Activated naive CD8-positive, alpha-beta T cell treated with anti-CD3 and anti-CD28 coated beads, Interleukin-2, amount 50 U/mL, for 16 hours (primary cell): ENCODE measurements at places on chromosomes 3 and 15.

DNA sequence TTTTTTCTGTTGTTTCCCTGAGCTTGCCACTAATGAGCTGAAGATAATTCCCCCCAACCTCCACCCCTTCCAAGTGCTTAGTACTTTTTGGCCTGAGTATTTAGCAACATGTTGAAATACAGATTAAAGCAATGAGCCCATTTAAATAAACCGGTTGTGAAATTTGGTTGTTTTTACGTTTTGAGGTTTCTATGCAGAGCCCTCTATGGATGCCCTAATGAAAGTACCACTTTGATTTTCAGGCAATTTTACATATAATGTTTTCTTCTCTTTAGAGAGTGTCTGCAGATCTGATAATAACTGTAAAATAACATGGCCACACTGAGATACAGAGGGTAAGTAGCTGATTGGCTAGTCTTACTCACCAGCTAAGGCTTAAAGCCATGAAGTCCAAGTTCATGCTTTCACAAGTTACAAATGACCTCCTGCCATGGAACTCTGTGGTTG, 139.4 kb upstream of the SLC7A14 start:
- DNase-seq = no peak

GRCh38 chr3:182149594-182149993, 437.9 kb downstream of the SOX2 start:
- DNase-seq = no peak

DNA sequence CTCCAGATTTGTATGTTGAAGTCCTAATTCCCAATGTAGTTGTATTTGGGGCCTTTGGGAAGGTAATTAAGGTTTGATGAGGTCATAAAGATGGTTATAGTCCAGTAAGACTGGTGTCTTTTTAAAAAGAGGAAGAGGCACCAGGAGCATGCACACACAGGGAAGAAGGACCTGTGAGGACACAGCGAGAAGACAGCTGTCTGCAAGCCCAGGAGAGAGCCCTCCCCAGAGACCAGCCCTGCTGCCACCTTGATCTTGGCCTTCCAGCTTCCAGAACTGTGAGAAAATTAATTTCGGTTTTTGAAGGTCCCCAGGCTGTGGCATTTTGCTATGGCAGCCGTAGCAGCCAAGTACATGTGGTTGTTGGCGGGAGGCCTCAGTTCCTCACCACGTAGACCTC, 32.8 kb upstream of the TSEN2 start:
- no peak for DNase-seq

- no peak for DNase-seq
Measured at GRCh38 chr3:20322085-20322484, 136.1 kb upstream of the SGO1 start.

DNA sequence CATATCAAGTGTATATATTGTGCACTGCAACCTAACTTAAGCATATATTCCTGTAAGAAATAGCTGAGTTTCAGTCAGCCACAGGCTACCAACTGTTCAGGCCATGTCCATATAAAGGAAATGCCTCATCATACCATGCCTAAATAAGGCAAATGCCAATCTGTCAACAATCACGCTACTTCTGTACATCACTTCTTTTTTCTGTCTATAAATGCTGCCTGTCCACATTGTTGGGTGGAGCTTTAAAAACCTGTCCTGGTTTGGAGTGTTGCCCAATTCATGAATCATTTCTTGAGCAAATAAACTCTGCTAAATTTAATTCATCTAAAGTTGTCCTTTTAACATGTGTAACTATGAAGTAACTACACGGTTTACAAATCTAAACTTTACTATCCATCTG, 1091.9 kb downstream of the NSUN3 start:
- no peak for DNase-seq

DNA sequence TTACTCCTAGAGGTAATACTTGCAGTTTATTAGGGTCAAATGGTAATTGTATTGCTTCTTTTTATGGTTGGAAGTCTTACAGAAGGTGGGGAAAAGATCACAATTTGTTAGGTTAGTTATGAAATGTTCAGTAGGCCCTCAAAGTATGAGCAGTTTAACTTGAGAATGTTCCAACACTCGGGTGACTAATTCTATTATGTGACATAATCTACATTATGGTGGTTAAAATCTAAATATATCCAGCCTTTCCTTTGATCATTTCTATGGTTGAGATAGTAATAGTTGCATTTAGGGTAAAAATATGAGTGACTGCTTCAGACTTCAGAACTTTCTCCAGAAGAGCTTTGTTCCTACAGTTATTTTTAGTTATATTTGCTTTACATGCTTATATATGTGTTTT, 19.6 kb upstream of the FBXO22 start:
- DNase-seq = no peak

DNA sequence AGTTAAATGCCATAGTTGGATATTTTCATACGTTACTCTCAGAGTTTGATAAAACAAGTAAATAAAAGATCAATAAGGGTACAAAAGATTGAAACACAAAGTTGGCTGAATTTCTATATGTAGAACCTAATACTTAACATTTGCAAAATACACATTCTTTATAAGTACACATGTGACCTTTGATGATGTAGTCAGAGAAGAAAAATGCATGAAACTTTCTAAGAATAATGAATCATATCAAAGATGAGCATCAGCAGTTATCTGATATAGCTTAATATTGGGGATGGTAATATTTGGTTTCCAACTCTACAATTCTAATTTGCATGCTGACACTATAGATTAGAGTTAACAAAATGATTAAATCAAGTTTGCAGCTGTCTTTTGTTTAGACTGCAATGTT, 188.0 kb upstream of the TGFBR2 start:
- no peak for DNase-seq

DNA sequence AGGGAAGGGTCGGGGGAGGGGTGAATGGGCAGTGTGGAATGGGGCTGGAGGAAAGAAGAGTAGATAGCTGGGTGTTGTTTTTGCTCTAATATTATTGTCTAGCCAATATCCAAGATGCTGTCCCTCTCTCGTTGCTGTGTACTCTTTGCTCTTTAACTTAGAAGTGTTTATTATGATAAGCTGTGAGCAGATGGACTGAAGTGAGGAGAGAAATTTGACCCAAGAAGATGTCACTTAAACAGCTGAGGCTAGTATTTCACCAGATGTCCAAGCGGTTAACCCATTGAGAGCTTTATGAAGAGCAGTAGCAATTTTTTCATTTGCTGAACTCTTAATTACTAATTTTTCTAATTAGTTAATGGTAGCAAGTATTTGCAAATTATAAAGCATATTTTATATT, 212.2 kb upstream of the TP63 start:
- no peak for DNase-seq
